Activated T-cell treated with anti-CD3 and anti-CD28 coated beads for 4 hours (primary cell): ENCODE measurements at places on chromosomes 12 and 14.
A peak's percentile ranks its signal among the peaks of the same experiment; 100 is the strongest.

GRCh38 chr14:24613241-24613640 lies 3.8 kb upstream of the GZMH start:
- DNase-seq, result no peak

- no peak for DNase-seq
These were observed 7.9 kb downstream of the OTOGL start for GRCh38 chr12:80107221-80107620.

GRCh38 chr14:106187216-106187615 lies 660.8 kb downstream of the TMEM121 start:
- DNase-seq, result no peak

- DNase-seq, result no peak
These were observed 13.0 kb downstream of the TBX5 start for GRCh38 chr12:114392909-114393308.

DNA sequence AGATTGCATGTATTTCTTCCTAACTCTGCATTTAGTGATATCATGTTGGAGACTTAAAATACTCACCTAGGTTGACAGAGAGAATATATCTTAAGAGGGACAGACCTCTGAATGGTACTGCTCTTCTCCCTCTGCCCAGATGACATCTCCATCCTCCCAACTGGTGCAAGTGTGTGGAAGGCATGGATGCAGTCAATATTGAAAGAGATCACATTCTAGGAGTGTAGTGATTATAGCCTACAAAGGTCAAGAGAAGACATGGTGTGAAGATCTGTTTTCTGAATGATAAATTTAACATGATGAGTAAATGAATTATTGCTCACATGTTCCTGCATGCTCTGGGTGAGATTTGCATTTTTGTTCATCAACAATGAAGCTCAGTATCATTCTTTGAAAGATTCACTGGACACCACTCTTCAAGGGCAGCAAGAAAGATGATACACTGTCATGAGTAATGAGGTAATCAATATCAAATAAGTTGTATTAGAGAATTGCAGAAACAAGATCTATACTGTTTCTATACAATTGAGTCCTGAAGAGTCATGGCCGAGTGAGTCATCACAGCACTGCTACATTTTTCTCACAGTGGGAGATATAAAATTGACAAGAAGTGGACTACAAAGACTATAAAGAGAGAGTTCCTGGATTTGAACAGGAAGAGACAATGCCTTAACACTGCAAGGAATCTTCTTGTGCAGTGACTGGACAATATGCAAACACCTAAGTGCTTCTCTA lies 183.3 kb upstream of the KRR1 start:
- no peak for DNase-seq

DNA sequence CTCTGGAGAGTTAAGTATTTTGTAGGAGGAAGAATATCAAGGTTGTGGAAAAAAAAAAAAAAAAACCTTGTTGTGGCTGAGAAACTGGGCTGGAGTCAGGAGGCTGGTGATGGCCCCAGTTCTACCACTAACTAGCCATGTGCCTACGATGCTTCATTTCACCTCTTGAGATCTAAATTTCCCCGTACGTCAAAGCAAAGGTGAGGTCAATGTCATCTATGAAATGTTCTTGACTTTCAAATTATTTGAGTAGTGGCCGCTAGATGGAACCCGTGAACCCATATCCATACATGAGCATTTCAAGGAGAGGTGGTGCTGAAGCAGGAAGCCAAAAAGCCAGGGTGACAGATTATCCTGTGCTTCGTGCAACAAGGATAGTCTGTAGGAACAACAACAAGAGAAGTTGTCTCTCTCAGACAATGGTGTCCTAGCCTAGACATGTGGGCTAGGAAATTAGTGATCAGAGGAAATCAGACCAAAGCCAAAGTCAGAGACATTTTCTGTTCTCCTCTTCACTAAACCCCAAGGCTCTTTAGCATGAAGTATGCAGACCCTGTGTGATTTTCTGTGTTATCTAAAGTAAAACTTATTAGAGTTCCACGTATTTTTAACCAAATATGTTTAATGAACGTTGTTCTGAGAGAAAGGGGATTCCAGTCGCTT lies 95.5 kb upstream of the ETV6 start:
- DNase-seq, result peak; percentile 35

GRCh38 chr12:101957252-101957959 lies 80.0 kb downstream of the DRAM1 start:
- no peak for DNase-seq

DNA sequence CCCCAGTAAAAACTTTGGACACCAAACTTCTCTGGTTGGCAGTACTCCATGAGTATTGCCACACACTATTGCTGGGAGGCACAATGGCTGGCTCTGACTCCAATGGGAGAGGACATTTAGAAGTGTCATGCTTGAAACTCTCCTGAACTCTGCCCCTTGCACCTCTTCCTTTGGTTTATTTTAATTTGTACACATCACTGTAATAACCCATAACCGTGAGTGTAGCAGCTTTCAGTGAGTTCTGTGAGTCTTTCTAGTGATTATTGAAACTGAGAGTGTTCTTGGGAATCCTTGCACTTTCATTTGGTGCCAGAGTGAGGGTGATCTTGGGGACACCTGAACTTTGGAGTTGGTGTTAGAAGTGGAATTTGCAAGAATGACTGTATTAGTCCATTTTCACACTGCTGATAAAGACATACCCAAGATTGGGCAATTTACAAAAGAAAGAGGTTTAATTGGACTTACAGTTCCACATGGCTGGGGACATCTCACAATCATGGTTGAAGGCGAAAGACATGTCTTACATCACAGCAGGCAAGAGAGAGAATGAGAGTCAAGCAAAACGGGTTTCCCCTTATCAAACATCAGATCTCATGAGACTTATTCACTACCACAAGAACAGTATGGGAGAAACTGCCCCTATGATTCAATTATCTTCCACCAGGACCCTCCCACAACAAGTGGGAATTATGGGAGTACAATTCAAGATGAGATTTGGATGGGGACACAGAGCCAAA lies 41.3 kb upstream of the CEP83 start:
- no peak for DNase-seq
